Hair follicular keratinocyte (primary cell): ENCODE measurements at places on chromosomes 4 and X. TPM values are rescaled to one million over a fixed set of nuclear protein-coding genes. Genes with fewer than 3 reads are reported as not detected.

ZDHHC15 gene
- total RNA-seq, result not detected in 2 replicates

HERC5 gene
- total RNA-seq, result 1.6 and 2.4 TPM in 2 replicates

STBD1 gene
- 2.0 and 3.4 TPM in 2 replicates for total RNA-seq

AADAT gene
- total RNA-seq, result 3.1 and 4.7 TPM in 2 replicates

CPEB2 gene
- 3.3 and 6.6 TPM in 2 replicates for total RNA-seq

GAGE12J gene
- total RNA-seq, result not detected in 2 replicates

HELT gene
- not detected in 2 replicates for total RNA-seq

RTL3 gene
- not detected in 2 replicates for total RNA-seq

CT47A1 gene
- total RNA-seq, result not detected in 2 replicates

IL1RAPL2 gene
- total RNA-seq, result 0.08 TPM in 1 of 2 replicates, not detected in the other

SERTM2 gene
- not detected in 2 replicates for total RNA-seq

MAP3K15 gene
- 0.04 and 0.39 TPM in 2 replicates for total RNA-seq

C4orf33 gene
- total RNA-seq, result 7.2 and 9.3 TPM in 2 replicates

SMIM10L2A gene
- 0.80 and 2.0 TPM in 2 replicates for total RNA-seq

NPNT gene
- 0.62 and 2.0 TPM in 2 replicates for total RNA-seq

C4orf50 gene
- not detected in 2 replicates for total RNA-seq

CCDC110 gene
- not detected in 2 replicates for total RNA-seq
